ENCODE measurements at places on chromosomes 3 and 15. TPM values are rescaled to one million over a fixed set of nuclear protein-coding genes. Genes with fewer than 3 reads are reported as not detected.

- no peak for DNase-seq
These were observed 12.1 kb downstream of the ARPP19 start for GRCh38 chr15:52556524-52557273.

DNA sequence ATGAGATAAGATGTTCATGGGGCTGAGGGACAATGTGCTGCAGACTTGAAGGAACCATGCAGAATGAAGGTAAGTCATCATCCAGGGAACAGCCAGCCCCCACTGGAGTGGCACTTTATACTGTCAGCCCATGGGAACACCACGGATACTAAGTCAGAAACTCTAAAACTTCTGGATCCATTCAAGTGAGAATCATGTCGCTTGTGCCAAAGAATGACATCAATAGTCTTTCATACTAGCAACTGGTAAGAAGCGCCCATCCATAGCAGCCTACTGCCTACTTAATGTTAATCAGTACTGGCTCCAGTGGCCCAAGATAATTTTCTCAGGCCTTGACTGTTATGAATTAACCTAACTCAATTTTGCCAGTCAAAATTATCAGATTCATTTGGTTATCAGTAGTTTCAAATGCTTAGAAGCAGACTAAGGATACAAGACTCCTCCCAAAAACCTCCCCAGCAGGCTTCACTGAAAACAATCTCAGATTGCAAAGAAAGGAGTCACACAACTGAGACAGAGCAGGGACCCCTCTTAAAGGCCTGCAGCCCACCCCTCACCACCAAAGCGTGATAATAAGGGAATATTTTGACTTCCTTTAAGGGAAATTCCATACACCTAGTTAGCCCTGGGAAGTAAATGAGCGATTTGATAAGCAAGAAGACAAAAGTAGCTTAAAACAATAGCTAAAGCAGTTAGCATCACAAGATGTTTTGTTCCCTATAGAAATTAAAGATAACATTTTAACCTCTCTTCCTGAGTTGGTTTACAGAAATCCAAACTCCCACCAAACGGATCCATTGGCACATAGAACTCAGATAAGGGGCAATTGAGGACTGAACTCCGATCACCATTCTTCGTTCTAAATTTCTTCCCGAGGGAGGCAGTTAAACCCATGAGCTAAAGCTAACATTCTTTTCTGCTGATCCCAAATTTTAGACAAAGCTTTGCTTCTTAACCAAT lies 98.8 kb downstream of the TGFBR2 start:
- no peak for DNase-seq

DNA sequence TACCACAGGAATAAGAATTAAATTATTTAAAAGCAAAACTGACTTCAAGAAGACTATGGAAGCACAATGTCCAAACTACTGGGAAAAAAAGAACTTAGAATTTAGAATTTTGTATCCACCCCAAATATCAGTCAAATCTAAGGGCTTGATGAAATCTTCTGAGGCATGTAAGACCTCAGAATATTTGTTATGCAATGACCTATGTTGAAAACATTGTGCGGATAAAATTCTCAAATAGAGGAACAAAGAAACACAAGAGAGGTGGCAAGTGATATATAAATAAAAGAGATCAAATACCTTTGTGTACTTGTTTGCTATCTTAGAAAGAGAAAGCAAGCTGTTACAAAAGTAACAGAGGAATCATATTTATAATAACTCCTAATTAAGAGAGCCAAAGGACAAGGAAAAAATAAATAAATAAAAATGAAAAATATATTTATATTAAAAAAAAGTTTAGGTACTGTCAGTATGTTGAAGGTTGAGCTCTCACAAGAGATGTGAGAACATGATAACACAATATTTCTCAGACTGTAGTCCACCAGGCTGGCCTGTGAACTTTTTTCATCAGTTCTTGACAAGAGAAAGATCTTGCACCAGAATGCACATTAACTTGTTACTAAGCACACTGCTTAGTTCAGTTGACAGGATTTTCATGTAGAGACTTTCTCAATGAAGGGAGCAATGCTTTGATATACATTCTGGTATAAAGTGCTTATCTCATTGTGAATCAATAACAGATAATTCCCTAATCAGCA lies 50.0 kb downstream of the CPA3 start:
- DNase-seq, result no peak

DNA sequence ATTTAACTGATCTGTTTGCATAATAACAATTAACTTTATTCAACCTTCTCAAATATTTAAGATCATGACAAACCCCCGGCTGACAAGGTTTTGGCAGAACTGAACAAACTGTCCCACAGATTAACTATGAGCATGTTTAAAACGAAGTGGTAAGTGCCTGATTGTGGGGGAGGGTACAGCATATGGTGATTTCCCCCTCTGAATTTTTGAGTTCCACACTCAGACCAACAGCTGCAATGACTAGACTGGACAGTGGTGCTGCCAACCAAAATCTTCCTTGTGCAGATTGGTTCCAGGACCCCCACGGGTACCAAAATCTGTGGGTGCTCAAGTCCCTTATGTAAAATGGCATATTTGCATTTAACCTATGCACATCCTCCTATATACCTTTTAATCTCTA lies 449.5 kb downstream of the SHQ1 start:
- no peak for DNase-seq

DNA sequence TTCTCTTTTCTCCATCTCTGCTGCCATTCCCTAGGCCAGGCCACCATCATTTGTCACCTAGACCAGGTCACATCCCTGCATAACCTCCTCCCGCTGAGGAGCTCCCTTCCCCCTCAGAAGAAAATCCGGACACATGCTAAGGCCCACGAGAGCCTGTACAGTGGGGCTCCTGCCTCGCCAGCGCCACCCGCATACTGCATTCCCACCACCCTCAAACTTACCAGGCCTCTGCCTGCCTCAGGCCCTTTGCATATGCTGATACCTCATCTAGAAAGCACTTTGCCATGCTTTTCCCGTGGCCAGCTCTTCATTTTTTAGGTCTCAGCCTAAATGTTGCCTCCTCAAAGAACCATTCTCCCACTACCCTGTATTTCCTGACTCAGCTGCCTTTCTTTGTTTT lies 220.1 kb upstream of the CTDSPL start:
- DNase-seq, result no peak

GRCh38 chr3:115245438-115245837 lies 98.3 kb upstream of the ZBTB20 start:
- DNase-seq, result no peak

GRCh38 chr3:72579581-72580245 lies 268.5 kb downstream of the SHQ1 start:
- no peak for DNase-seq

- no peak for DNase-seq
These were observed 901 bp upstream of the NMB start for GRCh38 chr15:84658788-84659411.

- DNase-seq, result no peak
These were observed 389.4 kb upstream of the RBMS3 start for GRCh38 chr3:28891485-28891884.

- no peak for DNase-seq
These were observed 102.1 kb downstream of the TGFBR2 start for GRCh38 chr3:30708472-30708871.

DNA sequence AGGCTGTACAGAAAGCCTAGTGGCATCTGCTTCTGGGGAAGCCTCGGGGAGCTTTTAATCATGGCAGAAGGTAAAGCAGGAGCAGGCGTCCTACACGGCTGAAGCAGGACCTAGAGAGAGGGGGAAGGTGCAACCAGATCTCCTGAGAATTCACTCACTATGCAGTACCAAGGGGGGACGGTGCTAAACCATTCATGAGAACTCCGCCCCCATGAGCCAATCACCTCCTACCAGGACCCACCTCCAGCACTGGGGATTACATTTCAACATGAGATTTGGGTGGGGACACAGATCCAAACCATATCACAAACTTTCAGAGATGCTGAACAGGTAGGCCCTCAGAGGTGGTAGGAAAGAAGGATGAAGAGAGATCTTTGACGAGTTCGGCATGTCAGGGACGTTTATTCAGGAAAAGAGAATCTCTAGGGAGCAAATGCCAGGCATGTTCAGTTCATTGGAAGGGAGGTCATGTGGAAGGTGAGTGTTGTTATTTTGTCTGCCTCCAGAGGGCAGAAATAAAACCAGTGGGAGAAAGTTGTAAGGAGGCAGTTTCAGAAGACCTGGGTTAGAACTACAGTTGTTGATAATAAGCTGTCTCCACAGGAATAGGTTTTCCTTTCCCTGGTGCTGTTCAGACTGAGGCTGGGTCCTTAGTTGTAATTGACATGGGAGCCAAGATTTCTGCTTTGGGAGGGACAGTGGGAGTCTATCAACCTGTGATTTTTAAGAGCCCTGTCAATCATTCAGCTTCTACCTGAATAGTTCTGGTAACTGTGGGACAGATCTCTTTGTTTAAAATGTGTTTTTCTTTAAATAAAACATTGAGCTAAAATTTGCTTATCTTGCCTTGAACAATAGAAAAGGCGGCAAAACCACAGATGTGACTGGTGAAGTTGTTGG lies 4.3 kb upstream of the FNDC3B start:
- DNase-seq, result peak; percentile 37

- no peak for DNase-seq
These were observed 21.1 kb upstream of the GBE1 start for GRCh38 chr3:81782585-81782984.

- DNase-seq, result no peak
These were observed 45.0 kb upstream of the BOC start for GRCh38 chr3:113166357-113166718.

DNA sequence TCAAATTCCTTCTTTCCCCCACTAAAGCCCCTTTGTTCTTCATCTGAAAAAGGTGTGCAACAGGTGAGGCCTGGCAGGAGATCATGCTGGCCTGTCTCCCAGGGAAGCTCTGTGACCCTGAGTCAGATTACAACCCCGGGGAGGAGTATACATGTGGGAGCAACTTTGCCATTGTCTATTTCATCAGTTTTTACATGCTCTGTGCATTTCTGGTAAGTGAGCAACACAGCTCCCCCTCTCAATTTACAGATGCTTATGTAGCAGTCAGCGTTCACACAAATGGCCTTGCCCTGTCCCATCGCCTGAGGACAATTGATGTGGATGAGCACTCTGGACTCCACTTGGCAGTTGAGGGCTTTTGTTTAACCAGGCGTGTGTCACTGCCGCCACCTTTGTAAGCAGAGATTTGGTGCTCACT lies 70.4 kb downstream of the CHDH start:
- no peak for DNase-seq

Gene DENND6A
- total RNA-seq, result 13.9 TPM

Gene IGSF10
- 0.60 TPM for total RNA-seq

Gene MLF1
- total RNA-seq, result 31.9 TPM

Gene CISH
- 1.8 TPM for total RNA-seq

Gene BSN
- total RNA-seq, result 2.8 TPM

Gene TICRR
- 33.8 TPM for total RNA-seq

Gene NME9
- not detected for total RNA-seq

Gene ALDH1A3
- 9.9 TPM for total RNA-seq

Gene TM4SF1
- 0.90 TPM for total RNA-seq

All from WTC11 (cell line).